Frontal cortex (tissue), 4 donors: ENCODE measurements at places on chromosomes 6 and 20.

DNA sequence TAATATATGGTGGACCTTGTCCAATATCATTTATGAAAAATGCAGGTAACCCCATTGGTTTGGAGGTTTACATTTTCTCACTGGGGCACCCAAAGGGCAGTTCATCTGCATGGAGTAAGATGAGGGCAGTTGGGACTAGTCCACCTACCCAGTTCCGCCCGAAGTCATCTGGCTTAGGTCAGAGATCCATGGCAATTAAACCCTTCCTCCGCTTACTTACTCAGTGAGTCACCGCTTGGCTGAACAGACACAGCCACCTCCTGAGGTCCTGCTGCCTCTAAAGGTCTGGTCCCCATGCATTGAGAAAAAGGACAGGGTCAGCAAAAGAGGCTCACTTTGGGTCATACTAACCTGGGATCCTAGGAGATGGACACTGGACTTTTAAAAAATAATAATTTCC is 102.9 kb upstream of the PRL start:
- no peak for DNase-seq

- DNase-seq, result no peak
Measured at GRCh38 chr20:7232796-7233195, 465.3 kb downstream of the BMP2 start.

DNA sequence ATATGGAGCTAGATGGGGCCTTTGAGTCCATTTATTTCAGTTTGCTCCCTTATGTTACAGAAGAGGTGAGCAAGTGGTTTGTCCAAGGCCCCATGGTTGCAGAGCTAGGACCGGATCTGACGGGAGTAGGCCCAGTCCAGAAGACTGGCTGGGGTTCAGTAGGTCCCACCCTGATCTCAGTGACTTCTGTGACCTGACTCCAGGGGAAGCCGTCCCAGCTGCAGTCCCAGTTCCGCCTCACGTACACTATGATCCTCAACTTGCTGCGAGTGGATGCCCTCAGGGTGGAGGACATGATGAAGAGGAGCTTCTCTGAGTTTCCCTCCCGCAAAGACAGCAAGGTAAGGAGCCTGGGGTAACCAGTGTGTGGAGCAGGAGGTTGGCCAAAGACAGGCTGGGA is 5.4 kb downstream of the DXO start:
- no peak for DNase-seq

- DNase-seq, result no peak
Measured at GRCh38 chr6:21064756-21065340, 528.7 kb upstream of the SOX4 start.

DNA sequence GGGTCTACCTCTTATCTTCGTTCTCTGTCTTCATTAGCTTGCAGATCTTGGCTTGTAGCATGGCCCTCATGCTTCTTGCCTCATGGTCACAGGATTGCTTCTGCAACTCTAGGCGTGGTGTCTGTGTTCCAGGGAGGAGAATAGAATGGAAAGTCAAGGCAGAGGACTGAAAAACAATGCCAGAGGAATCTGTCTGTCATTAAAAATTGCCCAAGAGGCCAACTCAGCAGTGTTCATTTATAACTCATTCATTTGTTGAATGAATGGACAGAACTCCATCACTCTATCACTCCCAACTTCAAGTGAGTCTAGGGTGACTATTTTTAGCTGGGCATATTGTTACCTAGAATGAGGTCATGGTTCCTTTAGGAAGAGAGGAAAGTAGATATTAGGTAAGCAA is 179.6 kb downstream of the UST start:
- DNase-seq, result no peak
